CD4-positive, alpha-beta T cell treated with Interleukin-15 for 1 hour (primary cell): ENCODE measurements at places on chromosomes 1 and 21.
A peak's percentile ranks its signal among the peaks of the same experiment; 100 is the strongest.

GRCh38 chr1:20847611-20848080, 60.5 kb upstream of the HP1BP3 start:
- no peak for DNase-seq

GRCh38 chr1:6753320-6754140, 31.7 kb upstream of the CAMTA1 start:
- DNase-seq, result no peak

GRCh38 chr1:193368302-193368701, 181.9 kb upstream of the B3GALT2 start:
- no peak for DNase-seq

GRCh38 chr1:50995651-50996050, 25.6 kb downstream of the CDKN2C start:
- no peak for DNase-seq

DNA sequence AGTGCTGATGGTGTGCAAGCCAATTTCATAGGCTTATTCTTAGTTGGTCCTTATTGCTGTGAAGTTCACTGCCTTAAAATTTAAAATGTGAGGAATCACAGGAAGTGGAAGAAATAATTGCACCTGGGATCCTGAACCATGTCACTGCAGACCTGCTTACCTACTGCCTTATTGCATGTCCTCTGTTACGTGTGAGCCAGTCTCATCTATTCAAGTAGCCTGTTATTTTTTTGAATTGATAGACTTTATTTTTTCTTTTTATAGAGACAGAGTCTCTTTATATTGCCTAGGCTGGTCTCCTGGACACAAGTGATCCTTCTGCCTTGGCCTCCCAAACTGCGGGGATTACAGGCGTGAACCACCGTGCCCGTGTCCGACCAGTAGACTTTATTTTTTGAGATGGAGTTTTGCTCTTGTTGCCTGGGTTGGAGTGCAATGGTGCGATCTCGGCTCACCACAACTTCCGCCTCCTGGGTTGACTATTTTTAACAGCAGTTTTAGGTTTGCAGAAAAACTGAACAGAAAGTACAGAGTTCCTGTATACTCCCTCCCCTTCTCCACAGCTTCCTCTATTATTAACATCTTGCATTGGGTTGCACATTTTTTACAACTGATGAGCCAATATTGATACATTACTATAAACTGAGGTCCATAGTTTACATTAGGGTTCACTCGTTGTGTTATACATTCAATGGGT, 14.0 kb upstream of the DISC1 start:
- DNase-seq, result peak; percentile 52

- DNase-seq, result no peak
These were observed 34.4 kb downstream of the GLUL start for GRCh38 chr1:182357171-182357570.

DNA sequence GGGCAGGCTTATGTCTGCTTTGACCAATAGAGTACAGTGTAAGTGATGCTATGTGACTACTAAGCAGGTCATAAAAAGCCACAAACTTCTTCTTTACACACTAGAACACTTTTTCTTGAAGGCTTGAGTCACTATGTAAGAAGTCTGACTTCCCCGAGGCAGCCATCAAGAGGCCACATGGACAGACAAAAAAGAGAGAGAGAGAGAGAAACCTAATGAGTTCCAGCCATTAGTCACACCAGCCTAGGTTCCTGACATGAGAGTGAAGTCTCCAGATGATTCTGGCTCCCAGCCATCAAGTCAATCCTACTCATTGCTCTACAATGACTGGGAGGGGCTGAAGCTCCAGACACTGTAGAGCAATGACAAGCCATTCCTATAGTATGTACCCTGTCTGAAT, 101.4 kb downstream of the LHX9 start:
- no peak for DNase-seq

DNA sequence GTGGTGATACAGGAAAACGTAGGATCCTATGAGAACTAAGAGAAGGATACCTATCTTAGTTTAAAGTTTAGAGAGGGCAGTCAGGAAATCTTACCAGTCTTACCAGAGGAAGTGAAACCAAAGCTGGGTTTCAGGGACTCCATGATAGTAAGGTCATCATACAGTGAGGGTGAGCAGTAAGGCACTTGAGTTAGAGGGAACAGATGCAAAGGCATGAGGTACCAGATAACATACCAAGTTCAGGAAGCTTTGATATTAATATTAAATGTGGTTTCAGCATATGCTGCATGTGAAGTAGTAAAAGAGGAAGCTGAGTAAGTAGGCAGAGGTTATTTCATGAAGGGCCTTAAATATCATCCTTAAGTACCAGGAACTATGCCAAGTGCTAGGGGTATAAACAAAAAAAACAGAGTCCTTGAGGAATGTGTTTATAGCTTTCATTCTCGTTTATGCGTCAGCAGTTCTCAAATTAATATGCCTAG, 16.9 kb downstream of the ATG4C start:
- DNase-seq, result peak; percentile 45
